ENCODE measurements at places on chromosomes 7 and 10.

- DNase-seq = no peak
Measured at GRCh38 chr10:71981876-71982230, 17.7 kb downstream of the CHST3 start.

DNA sequence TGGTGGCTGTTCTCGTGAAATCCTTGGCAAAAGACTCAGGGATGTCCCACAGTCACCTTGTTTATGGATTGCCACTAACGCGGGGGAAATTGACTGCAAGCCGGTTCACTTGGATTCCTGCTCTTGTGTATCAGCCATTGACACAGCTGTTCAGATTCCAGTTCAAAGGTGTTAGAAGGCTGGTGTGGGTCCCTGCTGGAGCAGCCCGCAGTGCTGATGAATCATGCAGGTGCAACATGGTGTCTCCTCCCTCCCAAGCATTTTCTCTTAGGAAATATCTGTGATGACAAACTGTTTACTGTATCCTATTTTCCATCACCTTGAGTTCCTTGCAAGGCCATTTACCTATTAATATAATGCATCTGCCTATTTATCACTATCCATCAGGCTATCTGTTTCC is 170.1 kb downstream of the GATA3 start:
- DNase-seq = no peak

DNA sequence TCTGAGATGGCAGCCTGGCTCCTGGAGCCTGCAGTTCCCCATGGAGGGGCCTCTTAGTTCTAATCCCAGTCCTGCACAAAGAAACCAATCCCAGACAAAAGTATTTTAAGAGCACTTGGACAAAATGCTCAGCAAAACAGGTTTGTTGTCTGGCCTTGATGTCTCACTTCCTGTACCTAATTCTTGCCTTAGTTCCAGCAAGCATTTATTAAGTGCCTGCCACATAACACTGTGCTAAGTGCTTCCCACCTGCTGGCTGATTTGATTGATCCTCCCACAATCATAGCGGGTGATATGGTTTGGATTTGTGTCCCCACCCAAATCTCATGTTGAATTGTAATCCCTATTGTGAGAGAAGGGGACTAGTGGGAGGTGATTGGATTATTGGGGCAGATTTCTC is 65.7 kb upstream of the HABP2 start:
- DNase-seq = no peak

- peak; percentile 50 for DNase-seq
Measured at GRCh38 chr10:71608819-71609768, 110.5 kb downstream of the C10orf105 start.

GRCh38 chr10:4201866-4202825 is 417.1 kb upstream of the KLF6 start:
- DNase-seq = no peak

DNA sequence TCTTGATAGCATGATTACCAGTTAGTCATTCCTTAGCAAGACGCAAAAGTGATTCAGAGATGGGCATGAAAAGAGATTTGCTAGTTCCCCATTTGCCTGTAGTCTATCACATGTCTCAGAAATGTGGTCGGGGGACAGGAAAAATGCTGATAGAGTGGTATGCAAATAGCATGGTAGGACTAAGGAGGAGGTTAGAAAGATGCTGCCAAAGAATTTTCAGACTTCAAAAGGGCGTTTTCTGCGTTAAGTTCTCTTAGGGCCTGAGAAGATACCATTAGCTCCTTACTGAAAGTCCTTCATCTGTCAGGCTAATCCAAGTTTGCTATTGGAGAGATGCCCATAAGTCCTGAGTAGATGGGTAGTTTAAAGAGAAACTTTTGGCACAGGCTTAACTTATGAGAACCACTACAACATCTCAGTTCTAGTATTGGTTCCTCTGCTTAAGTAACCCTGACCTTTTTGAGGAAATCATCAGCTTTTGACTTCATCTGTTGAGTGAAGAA is 2.7 kb downstream of the CALD1 start:
- DNase-seq = no peak

GRCh38 chr7:122161628-122162027 is 17.6 kb upstream of the AASS start:
- no peak for DNase-seq

DNA sequence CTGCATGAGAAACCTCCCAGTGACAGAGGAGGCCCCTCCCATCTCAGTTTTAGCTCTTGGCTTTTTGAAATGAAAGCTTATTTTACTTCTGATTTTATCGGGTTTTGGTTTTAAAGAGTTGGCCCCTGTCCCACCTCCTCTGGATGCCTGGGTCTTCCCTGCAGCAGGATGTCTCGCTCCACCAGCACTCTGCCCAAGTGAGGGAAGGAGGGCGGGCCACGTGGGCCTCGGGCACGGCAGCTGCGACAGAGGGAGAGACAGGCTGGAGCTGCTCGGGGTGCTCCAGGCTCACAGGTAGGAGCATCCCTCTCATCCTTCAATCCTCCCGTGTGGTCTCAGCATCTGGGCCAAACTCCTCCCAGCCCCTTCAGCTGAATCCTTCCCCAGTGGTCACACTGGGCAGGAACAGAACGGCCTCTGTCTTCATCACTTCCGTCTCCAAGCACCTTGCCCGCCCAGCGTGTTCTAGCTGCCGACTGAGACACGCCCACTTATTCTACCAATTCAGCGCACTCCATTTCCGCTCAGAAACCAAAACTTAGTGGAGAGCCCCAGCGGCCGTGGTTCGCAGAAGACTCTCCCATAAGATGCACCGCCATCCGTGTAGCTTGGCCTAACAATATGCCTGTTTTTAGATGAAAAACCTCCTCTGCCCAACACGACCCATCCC is 222.9 kb downstream of the GLRX3 start:
- peak; percentile 75 for DNase-seq

DNA sequence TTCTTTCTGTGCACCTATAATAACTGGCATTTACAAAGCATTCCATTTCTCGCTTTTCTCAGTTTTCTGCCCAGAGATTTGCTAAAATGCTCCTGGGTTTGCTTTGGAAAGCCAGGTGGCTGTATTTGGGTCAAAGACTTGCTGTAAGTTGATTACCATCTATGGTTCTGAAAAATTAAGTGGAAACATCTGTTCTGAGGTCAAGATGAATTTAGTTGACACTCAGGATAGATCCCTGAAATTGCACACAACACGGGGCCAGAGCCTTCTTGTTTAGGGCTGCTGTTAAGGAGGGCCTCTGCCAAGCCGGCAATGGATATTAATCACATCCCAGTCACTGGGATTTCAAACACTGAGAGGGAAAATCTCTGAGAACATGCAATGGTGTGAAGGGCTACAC is 111.6 kb upstream of the GLI3 start:
- no peak for DNase-seq

DNA sequence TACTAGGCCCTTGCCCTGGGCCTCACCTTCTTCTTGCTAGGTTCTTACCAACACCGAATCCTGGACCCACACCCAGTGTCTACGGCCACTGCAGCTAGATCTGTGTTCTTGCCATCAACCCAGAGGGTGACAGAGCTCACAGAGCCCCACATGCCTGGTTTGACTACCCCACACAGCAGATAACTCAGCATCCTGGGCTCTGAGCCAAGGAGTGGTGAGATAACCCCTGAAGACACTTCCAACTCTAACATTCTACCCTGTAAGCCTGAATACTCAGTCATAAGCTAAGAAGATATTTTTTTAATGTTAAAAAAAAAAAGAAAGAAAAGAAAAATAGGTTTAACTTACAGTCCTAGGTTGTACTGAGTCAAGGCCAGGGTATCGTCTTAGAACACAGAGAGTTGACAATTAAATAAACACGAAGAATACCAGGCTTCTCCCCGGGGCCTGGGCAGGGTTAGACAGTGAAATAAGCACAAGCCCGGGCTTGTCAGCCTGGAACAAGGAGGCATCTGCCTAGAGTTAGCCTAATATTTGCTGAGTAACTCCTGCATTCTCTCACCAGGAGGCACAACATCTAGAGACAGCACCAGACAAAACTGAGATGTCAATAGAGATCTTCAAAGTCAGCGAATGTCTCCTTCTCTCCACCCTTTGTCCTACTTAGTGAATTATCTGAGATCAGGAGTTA is 556.5 kb upstream of the LRRN3 start:
- no peak for DNase-seq

DNA sequence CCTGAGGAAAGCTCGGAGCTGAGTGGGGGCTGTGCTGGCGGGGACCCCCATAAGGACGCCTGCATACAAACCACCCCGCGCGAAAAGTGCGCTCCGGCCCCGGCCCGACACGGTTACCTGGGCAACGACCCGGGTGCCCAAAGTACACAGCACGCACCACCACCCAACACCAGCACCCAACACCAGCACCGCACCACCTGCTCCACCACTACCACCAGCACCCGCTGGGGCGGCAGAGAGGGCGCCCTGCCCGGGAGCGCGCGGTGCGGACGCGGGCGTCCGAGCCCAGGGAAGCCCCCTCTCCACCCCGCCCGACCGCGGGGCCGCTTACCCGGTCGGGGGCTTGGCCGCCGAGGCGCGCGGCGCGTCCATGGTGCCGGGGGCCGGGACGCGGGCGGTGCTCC is 345 bp downstream of the COBL start:
- peak; percentile 27 for DNase-seq

DNA sequence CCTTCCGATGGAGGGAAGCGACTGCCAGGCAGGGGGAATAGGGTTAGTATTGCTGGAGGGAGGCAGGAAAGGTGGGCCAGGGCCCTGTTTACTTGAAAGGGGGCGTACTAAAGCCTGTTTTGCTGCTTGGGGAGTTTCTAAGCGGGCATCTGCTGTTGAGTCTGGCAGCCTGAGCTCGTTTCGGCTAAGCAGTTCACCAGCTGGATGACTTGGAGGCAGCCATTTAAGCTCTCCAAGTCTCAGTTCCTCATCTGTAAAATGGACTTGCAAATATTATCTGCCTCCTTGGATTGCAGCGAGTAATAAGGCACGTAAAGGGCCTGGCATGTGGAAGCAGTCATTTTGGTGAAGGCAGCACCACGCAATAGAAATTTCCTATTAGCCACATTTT is 44.0 kb downstream of the LDB3 start:
- DNase-seq = peak; percentile 24

DNA sequence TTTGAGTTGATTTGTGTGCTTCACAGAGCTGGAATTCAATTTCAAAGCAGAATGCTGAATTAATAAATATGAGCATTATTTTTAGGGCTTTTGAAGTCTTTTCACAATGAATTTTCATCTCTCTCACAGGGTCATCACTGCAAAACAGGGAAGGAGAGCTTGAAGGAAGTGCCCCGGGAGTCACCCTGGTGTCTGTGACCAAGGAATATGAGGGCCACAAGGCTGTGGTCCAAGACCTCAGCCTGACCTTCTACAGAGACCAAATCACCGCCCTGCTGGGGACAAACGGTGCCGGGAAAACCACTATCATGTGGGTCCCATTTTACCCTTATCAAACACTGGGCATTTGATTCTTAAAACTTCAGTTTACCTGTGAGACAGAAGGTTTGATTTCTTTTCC is 217.7 kb downstream of the ABCA13 start:
- no peak for DNase-seq

- DNase-seq = no peak
Measured at GRCh38 chr7:14288701-14289100, 299.2 kb upstream of the ETV1 start.

DNA sequence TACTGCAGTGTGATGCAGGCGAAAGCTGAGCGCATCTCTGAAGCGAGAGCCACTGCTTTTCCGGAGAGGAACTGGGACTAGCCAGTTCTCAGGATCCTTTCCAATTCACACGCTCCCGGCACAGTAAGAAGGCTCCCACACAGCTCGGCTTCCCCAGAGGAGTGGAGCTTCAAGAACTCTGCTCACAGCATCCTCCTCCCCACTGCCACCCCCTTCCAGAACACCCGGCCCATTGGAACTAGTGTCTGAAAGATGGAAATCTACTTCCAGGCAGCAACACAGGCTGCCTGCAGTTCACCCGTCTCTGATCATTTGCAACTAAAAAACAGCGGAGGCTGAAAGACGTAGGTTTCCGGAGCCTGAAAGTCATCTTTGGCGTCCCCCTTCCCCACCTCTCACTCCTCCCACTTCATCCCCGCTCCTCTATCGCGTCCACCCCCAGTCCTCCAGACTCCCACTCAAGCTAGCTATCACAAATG is at the start of gene DGKB:
Gene DGKB, minus strand, starts transcription at position 163 of the 479 bp plus-strand sequence.
- DNase-seq = no peak

DNA sequence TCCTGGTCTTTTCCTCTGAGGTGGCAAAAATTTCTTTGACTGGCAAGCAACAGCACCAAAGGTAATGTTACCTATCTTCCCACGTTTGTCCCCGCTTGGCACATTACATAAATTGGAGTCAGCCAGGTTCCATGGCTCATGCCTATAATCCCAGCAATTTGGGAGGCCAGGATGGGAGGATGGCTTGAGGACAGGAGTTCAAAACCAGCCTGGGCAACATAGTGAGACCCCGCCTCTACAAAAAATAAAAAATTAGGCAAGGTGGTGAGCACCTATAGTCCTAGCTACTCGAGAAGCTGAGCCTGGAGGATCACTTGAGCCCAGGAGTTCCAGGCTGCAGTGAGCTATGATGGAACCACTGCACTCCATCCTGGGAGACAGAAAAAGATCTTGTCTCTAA is 139.5 kb downstream of the IDE start:
- no peak for DNase-seq

GRCh38 chr7:92137557-92137956 is 3.3 kb upstream of the CYP51A1 start:
- DNase-seq = no peak

- DNase-seq = no peak
Measured at GRCh38 chr10:80500572-80501380, 36.9 kb upstream of the SH2D4B start.

- DNase-seq = peak; percentile 99
Measured at GRCh38 chr10:104268713-104269645, at the start of gene GSTO2. Gene GSTO2, plus strand, starts transcription at chr10:104269184. Its CDS starts 5,732 bp downstream, at chr10:104274916.

- DNase-seq = no peak
Measured at GRCh38 chr7:75599244-75599781, 107.2 kb downstream of the SPDYE5 start.

DNA sequence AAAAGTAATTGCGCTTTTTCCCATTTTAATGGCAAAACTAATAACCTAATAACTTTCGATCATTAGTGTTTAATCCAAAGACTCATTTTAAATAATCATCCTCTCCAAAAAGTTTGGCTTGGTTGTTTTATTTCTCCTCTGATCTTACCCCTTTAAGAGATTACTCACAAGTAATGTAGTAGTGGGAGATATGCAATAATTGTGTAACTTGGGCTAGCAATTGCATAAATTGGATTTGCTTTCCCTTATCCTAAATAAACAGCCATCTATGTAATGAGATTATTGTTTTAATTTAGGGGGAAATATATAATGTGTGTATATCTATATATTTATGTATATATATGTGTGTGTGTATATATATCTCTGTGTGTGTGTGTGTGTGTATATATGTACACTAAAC is 82.5 kb downstream of the RNLS start:
- DNase-seq = no peak

DNA sequence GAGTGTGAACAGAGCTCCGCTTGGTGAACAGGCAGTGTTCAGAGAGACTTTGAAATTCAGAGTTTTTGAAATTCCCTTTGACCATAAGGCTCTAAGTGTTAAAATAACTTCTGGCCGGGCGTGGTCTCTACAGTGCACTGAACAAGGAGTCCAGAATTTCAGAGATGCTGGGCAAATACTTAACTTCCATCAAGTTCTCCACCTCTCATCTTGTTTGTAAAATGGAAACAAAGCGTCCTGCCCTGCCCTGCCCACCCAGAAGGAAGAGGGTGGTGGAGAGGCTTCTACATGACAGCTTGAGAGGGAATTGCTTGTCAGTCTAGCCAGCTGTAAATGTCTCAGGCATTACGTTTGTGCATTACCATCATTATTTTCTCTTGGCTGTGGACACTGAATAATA is 102.6 kb downstream of the RGS10 start:
- DNase-seq = no peak

All from MM.1S (cell line).